ENCODE measurements at places on chromosomes 6 and 20. TPM values are rescaled to one million over a fixed set of nuclear protein-coding genes. Genes with fewer than 3 reads are reported as not detected.

SLC2A10 gene
- total RNA-seq = 12.1 TPM

ZNF322 gene
- total RNA-seq = 24.4 TPM

FAXC gene
- total RNA-seq = 1.0 TPM

ME1 gene
- 97.7 TPM for total RNA-seq

SRMS gene
- 0.34 TPM for total RNA-seq

PKIB gene
- total RNA-seq = 3.3 TPM

MRAP2 gene
- under 0.01 TPM for total RNA-seq
